ENCODE measurements at places on chromosomes 6 and 20.

DNA sequence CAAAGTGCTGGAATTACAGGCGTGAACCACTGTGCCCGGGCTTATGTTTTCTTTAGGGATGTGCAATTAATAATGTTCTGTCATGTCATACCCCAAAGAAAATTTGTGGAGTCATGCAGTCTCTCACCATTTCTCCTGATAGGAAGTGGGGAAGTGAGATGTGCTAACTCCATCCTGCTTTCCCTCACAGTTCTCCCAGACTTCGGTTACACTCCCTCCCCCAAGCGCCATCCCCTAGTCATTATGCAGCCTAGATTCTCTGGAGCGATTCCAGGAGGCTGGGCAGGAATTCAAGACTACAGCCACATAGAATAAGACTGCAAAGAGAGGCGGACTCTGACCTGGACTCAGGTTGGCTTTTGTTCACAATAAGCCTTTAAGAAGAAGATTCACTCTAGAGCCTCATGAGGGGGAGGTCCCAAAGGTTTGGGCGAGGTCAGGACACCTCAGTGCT, 271.4 kb downstream of the ALDH8A1 start:
- no peak for DNase-seq

- no peak for DNase-seq
Observed at GRCh38 chr6:63389191-63389844, 69.5 kb upstream of the LGSN start.

- DNase-seq, result peak; percentile 83
Observed at GRCh38 chr6:30325873-30326525, 728 bp upstream of the TRIM39 start.

DNA sequence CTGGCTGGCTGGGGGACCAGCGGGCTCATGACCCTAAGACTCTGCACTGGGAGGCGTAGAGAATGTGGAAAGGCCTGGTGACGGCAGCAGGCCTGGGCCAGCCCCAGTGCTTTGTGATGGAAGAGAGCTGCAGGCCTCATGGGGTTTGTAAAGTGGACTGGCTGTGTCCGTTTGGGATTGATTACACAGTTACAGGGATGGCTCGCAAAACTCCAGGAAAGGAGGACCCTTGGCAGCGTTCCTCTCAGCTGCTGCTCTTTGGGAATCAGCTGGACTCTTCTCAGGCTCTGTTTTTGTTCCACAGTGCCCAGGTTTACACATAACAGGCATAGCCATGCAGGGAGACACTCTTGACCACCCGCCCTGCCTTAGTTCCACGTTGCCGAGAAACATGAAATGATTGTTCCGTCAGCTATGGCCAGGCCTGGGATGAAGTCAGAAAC, 89.0 kb downstream of the SLX4IP start:
- DNase-seq, result peak; percentile 91

DNA sequence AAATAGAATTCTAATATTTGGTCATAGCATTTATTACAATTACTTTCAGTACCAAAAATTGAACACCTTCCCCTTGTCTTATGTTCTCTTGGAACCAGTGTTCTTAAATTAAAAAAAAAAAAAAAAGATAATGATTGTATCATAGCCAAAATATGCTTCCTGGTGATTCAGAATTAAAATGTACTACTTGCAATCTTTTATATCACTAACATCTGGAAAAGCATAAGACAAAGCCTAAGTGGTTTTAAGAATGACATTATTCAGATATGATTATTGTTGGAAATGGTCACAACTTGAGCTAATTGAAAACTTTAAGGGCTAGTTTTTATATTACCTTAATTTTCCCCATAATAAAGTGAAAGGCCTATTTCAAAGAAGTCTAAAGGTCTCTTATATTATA, 493.3 kb upstream of the MARCKS start:
- DNase-seq, result no peak

DNA sequence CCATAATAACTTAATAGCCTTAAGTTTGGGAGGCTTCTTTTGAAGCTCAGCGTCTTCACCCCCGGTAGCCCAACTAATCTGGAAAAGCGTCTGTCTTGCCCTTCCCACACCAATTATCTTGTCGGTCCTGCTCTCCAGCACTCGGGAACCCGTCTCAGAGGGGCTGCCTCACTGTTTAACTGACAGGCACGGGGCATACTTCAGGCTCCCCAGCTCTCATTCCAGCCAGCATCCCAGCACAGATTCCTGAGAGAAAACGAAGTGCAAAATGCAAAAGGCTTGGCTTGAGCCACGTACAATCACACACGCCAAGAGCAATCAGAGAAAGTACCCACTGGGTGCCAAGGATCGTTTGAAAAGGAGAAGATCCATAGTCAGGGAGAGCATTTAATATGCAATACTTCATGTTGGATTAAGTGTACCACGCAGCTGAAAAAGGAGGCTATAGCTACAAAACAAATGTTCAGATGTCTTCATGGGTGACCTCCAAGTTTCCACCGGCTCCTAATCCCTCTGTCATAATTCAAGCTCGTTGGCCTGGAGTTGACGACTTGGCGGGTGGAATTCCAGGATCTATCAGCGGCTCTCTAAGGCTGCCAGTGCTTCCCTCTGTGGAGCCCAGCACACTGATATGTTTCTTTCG, 53.7 kb upstream of the STX16 start:
- peak; percentile 90 for DNase-seq

GRCh38 chr20:24407151-24407550, 62.3 kb upstream of the SYNDIG1 start:
- no peak for DNase-seq

GRCh38 chr6:27517928-27518787, 45.3 kb upstream of the ZNF184 start:
- DNase-seq, result no peak

GRCh38 chr6:109282756-109283155, 99.5 kb downstream of the CD164 start:
- no peak for DNase-seq

GRCh38 chr6:50891290-50891689, 72.6 kb downstream of the TFAP2B start:
- no peak for DNase-seq

DNA sequence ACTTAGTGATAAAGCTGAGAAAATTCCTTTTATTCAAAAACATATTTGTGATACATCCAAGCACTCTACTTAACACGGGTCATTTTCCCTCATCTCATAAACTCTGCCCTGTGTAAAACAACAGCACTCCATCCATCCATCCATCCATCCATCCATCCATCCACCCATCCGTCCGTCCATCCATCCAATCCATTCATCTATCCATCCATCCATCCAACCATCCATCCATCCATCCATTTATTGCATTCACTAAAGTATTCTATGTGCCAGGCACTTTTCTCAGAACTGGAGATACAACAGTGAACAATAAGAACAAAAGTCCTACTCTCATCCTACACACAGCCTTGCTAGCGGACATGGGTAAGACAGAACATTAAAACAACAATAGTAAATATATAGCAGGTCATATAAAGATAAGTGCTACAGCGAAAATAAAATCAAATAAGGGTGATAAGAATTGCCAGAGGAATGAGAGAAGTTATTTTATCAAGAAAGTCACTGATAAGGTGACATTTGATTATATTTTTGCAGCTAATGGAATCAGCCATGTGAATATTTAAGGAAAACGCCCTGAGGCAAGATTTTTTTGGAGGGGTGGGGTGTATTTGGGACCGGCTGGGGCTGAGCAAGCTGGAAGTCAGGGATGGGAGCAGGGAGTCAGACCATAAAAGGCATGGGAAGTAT, 78.2 kb downstream of the ADAT2 start:
- no peak for DNase-seq

- DNase-seq, result no peak
Observed at GRCh38 chr6:130547723-130548122, 181.9 kb downstream of the TMEM200A start.

GRCh38 chr6:49549691-49550491, 577 bp upstream of the C6orf141 start:
- no peak for DNase-seq

DNA sequence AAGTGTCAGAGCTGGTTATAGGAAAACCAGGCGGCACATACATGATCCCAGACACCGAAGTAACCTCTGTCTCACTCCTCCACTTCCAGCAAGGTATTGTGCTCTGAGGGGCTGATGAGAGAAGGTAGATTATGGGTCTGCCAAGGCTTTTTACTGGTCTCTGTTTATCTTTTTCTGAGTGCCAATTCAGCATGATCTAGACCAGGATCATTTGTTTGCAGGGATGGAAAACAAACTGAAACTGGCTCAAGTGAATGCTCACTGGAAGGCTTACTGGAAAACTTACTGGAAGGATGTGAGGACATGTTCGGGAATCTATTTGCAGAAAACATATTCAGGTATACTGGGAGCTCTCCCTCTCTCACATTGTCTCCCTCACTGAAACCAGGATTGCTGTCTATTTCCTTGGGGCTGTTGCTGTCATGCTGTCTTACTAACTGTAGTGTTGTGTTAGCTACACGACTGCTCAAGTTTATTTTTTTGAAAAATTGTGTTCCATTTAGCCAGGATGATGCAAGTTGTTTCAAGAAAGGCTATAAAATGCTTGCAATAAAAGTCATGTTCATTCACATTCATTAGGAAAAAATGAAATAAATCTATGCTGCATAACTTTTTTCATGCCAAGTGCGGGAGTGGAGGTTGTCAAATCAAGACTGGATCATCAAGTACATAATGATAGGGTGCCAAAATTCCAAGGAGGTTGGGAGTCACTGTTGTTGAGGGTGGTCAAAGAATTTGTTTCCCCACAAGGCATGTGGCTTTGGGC, 37.0 kb downstream of the KLHL31 start:
- no peak for DNase-seq

- DNase-seq, result no peak
Observed at GRCh38 chr20:7031222-7031621, 263.7 kb downstream of the BMP2 start.

DNA sequence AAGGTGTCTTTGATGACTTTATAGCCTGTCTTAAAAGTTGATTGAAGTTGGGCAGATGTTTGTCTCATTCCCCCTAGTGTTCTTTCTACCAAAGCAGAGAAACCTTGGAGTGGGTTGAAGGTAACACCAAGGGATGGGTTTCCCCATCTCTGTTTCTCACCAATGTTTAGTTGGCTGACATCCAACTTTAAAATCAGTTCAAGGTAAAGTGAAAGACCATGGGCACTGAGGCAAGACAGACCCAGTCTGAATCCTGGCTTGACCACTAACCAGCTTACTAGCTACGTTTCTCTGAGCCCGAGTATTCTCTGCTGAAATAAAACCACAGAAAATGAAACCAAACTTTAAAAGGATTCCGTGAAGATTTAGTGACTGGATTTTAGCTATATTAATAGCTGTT, 258.9 kb downstream of the KIF16B start:
- DNase-seq, result no peak

GRCh38 chr20:10992731-10993130, 318.9 kb upstream of the JAG1 start:
- DNase-seq, result no peak

GRCh38 chr6:3057063-3057770, 11.1 kb upstream of the RIPK1 start:
- DNase-seq, result no peak

DNA sequence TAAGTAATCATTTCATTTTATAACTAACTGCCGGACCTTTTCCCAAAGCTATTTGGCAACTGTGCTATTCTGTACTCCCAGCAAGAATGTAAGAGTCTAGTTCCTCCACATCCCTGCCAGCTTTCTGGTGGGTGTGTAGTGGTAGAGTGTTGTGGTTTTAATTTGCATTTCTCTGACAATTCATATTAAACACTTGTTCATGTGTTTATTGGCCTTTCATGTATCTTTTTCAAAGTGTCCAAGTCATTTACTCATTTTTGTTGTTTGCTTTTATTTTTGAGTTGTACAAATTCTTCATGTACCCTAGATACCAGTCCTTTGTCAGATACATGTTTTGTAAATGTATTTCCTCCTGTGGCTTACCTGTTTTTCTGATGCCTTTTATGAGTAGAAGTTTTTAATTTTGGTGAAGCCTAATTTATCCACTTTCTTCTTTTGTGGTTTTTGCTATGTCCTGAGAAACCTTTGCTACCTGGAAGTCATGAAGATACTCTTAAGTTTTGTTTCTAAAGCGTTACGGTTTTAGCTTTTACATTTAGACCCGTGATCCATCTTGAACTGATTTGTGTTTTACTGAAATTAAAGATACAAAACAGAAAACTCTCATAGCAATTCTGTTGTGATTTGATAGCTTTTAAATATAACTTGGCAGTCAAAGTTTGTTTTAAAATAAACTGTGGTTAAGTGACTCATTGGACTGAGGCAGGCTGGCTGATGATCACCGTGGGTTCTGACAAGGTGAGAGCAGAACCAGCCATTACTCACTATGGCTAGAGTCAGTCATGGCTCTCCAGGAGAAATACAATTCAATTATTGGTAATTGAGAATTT, 8.0 kb downstream of the MYLIP start:
- no peak for DNase-seq

- no peak for DNase-seq
Observed at GRCh38 chr6:138657065-138657425, 116.5 kb upstream of the CCDC28A start.

DNA sequence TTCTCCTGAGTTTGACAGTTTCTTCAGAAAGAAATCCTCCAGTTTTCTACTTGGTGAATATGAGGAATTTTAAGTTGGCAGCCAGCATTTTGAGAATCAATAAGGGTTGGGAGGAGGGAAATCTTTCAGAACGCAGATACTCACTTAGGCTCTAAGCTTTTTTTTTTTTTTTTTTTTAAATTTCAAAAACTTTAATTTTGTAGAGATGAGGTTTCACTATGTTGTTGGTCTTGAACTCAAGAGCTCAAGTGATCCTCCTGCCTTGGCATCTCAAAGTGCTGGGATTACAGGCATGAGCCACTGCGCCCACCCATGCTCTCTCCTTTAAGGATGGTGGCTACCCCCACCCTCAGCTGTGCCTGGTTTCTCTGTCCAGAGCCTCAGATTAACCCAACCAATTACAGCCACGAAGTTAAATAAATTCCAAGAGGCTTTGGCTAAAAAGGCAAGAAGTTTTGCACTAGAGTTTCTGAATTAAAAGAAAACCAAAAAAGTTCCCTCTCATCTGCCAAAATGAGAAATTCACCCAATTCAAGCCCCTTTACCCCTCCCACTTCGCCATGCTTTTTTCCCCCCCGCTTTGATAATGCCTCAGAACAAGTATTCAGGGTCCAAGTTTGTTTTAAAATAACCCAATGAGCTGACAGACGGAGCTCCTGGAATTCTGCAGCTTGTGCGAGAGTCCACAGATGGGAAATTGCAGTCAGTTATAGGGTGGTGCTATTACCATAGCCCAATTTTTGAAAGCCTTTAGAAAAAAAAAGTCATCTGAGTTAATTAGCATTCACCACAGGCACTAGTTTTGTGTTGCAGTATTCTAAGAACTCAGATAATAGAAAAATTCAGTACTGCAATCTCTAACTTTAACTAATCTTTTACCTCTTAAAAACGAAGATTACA, 94.3 kb upstream of the BEND3 start:
- no peak for DNase-seq

- no peak for DNase-seq
Observed at GRCh38 chr6:161747506-161747905, 473.6 kb upstream of the AGPAT4 start.

DNA sequence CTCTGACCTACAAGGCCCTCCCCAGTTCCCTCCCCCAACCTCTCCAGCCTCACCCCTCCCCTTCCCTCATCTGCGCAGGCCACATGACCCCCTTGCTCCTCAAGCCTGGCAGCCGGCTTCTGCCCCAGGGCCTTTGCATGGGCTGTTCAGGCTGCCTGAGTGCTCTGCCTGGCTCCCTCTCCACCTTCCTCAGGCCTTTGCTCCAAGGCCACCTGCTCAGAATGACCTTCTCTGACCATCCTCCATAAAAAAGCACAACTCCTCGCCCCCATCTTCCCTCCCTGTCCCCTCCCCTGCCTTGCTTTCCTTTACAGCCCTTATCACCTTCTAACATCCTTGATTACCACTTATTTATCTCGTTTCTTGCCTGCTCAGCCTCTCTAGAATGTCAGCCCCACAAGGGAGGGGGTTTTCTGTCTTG, 38.7 kb downstream of the SPDEF start:
- peak; percentile 58 for DNase-seq
